ENCODE measurements at places on chromosomes 7 and 10.

DNA sequence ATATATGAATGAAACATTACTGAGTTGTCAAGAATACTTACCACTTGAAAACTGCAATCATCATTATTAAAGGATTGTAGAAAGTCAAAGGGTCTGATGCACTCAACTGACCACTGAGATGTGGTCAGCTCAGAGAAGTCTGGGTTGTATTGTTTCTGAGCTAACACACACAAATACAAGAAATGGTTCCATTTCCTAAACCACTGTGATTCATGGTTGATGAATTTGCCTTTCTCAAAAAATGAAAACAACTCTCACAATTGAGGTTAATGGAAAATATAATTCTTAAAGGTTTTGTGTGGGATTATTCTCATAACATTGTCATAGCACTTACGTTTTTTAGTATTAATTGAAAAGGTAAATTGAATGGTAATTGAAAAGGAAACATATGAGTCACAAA is 45.6 kb upstream of the TAS2R16 start:
- no peak for DNase-seq

GRCh38 chr7:69429911-69430383 is 168.3 kb upstream of the AUTS2 start:
- no peak for DNase-seq

- DNase-seq = no peak
Measured at GRCh38 chr10:128972036-128972405, 495.0 kb upstream of the MGMT start.

- DNase-seq = no peak
Measured at GRCh38 chr7:113915956-113916355, 2.9 kb downstream of the PPP1R3A start.

DNA sequence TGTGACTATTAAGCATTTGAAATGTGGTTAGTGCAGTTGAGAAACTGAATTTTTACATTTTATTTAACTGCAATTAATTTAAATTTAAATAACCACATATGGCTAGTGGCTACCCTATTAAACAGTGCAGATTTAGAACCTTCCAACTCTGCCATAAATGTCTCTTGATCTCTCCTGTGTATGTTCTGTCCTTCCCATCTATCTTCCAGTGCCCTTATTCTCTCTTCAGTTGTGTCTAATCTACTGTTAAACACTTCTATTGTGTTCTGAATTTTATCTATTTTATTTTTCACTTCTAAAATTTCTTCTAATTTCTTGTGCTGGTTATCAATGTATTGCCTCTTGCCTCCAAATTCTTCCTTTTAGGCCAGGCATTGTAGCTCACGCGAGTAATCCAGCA is 105.0 kb downstream of the CUL2 start:
- DNase-seq = no peak

GRCh38 chr10:114553436-114553835 is 104.6 kb downstream of the ABLIM1 start:
- no peak for DNase-seq

DNA sequence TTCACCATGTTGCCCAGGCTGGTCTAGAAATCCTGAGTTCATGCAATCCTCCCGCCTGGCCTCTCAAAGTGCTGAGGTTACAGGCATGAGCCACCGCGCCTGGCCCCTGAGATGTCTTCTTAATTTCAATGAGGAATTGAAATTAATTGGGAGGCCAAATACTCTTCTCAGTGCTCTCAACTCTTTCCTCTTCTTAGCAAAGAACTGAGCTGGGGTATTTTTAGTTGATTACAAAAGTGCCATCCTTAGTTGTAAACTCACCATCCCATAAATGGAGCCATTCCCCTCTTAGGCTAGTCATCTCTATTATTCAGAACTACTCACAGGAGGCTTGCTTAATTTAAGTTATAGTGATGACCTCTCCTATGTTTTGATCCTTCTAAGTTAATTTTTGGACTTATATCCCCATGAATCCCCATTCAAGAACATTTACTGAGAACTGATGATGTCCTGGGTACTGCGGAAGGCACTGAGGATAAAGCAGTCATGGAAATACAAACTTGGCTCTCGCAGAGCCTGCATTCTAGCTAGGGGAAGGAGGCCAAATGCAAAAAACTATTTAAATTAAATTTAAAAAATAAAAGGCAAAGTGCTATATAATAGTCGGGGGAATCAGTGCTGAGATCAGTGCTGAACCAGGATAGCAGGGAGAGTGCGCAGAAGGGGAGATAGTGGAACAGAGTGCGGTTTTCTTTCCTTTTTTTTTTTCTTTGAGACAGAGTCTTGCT is 145.3 kb downstream of the SFMBT2 start:
- DNase-seq = no peak

GRCh38 chr10:125160856-125161706 is 718 bp upstream of the CTBP2 start:
- peak; percentile 78 for DNase-seq

DNA sequence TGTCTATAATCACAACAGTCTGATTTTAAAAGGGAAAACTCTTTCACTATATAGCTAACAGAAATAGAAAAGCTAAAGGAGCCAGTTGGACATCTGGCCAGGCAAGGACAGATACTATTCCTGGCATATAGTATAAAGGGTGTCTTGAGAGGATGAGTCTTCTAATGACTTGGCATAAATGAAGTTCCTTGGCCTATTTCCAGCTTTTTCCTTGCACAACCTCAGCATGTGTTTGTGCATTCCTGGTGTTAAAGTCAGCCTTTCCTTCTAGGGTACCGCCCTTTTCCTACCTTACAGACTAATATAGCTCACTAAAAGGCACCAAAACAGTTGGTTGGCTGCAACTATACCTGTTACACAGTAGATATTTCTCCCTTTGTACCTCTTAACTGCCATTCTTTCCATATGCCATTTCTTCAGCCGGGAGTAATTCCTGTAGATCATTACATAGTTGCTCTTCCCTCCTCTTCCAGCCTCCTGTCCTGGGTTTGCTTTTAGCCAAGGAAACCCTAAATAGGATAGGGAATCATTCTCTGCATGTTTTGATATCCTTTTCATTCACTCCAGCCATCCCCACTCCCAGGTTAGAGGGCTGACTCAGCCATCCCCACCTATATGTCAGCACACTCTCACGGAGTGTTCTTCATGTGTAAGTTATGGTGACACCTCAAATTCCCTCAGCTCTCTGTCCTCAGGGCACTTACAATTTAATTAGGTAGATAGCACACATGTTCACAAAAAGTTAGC is 102.1 kb upstream of the MDFIC start:
- peak; percentile 94 for DNase-seq

GRCh38 chr10:3136763-3137611 is 35.6 kb downstream of the PITRM1 start:
- DNase-seq = no peak

DNA sequence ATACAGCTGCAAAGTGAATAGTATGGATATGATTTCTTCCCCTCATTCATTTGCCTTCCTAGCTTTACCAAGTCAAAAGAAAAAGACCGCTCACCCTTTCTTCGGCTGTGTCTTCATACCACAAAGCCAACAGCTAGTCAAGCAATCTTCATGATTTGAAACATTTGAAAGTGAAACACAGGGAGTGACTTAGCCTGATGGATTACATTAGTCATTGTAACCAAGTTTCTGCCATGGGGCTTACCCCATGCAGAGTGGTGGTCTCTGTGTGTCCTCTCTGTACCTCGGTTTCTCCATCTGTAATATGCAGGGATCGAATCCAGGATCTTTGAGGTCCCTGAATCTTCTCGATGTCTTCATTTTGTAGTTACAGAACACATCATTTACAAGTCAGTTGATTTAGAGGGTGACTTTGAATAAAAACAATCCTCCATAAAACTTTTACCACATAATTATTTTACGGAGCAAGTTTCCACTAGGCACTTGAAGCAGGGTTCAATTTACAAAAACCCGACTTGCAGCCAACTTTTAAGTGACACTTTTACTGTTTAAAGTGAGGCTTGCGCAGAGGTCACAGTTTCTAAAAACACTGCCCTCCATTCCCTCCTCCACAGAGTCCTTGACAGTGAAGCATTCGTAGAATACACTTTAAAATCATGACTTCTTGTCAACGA is 2.2 kb upstream of the LGI1 start:
- DNase-seq = no peak

GRCh38 chr7:117724898-117725297 is 148.3 kb downstream of the CTTNBP2 start:
- no peak for DNase-seq

- DNase-seq = no peak
Measured at GRCh38 chr10:77782328-77783061, 144.1 kb downstream of the DLG5 start.

DNA sequence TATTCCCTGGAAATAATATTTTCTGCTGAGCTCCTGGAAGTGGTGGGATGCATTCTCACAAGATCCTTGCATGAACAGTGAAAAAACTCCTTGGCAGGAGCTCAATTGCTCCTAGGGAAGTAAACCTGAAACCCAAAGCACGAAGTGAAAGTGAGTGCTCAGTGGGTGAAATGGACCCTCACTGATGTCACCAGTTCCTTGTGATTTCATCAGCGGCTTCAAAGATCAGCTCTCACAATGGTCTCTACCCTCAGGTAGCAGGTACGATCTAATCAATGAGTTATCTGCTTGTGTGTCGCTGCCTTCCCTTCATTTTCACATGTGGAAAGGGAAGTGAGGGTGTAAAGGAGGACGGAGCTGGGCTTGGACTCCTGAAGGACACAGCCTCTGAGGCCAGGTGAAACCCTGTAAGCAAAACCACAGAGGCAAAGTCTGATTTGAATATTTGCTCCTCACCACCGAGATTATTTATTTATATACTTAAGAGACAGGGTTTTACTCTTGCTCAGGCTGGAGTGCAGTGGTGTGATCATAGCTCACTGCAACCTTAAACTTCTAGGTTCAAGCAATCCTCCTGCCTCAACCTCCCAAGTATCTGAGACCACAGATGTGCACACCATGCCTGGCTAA is 255.4 kb upstream of the LYZL1 start:
- no peak for DNase-seq

DNA sequence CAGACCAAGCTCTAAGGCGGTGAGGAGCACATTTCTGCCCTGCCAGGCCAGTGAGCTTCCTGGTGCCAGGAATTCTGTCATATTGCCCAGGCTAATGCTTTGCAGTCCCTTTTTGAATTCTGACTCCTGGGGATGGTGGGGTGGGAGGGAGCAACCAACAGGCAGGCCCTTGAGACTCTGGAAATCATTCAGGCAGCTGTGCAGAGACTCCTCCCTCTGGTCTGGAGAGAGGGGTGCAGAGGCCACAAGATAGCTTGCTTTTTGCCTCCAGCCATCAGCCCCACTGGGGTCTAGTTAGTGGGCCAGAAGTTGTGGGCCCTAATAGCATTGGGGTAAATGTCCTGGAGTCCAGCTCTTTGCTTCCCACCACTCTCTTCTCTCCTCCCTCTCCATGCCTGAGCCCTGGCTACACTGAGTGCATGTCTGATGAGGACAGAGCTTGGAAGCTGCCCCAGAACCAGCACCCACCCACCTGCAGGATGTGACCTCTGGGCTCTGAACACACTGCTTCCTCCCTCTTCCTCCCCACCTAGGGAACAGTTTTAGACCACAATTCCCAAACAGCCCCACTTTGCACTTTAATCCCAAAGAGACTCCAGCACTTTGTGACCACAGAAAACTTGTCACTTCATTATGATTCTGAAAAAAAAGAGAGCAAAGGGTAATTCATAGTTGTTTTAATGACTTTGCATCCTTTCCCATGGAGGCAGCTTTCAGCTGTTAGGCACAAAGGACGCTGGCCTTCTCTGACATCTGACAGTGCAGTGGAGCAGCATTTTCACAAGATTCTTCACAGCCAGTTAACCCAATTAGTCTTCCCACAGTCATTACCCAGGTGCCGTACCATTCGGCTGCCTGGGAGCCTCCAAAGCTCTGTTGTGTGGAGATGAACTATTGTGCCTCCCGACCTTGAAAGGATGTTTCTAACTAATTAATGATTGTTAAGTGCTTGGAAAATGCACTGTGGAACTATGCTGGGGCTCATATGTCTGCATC is 262.5 kb downstream of the TRIL start:
- DNase-seq = no peak

DNA sequence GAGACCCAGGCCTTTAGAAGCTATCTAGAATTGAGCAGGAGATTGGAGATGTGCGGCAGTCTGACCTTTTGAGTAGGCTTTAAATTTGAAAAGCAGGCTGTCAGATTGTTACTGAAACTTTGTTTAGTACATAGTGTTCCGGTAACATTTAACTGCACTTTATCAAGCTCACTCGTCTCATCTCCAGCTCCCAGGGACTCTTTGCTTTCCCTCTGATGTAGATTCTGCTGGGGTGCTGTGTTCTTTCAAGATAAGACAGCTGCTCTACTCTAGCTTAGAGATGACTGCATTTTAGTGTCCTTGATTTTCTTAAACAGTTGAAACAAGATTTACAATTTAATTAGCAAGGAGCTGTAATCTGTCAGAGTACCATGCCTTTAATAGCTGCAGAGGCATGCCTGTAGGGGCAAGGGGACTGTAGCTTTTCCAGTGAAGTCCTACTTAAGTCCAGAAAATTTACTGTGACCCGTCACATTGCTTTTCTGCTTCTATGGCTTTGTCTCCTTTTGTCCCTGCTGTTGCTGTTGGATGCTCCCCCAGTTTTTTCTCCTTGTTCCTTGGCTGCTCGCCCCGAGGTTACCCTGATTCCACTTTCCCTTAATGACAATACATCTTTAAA is 56.4 kb upstream of the MTPN start:
- no peak for DNase-seq

GRCh38 chr10:6347391-6347951 is 144.7 kb downstream of the PFKFB3 start:
- DNase-seq = no peak

DNA sequence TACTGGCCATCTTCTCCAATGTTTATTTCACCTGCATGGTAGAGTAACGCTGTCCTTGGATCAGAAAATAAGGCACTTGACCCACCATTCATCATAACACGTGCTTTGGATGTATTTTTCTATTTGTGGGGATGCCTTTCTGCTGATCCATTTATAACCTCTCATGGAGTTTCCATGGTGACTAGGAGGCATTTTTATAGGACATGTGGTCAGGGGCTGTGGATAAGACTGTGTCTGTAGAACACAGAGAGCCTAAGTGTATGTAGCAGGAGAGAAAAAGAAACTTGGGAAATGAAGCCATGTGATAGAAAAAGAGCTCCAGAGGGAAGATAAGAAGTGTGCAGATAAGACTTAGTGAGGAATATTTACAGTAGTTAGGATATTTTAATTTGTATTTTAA is 184.2 kb downstream of the POU6F2 start:
- DNase-seq = no peak

- peak; percentile 14 for DNase-seq
Measured at GRCh38 chr7:64887756-64888508, 15.1 kb upstream of the ZNF273 start.

- no peak for DNase-seq
Measured at GRCh38 chr10:17227367-17228090, 512 bp upstream of the VIM start.
